ENCODE measurements at places on chromosomes 5 and 9.

DNA sequence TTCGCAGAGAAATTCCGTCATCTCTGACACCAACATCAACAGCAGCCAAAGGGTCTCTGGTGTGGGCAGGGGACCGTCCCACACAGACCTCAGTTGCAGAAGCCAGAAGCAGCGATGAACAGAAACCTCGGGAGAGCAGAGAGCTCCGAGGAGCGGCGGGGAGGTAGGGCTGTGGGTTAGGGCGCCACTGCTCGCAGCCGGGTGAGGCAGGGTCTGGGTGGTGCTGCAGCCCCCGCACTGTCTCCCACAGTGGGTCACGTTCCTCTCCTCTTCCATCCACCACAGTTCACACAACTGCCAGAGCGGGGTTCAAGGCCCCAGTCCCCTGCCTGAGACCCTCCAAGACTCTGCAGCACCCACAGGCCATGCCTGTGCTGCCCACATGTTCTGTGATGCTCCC, 99.9 kb downstream of the OLFM1 start:
- DNase-seq, result no peak

DNA sequence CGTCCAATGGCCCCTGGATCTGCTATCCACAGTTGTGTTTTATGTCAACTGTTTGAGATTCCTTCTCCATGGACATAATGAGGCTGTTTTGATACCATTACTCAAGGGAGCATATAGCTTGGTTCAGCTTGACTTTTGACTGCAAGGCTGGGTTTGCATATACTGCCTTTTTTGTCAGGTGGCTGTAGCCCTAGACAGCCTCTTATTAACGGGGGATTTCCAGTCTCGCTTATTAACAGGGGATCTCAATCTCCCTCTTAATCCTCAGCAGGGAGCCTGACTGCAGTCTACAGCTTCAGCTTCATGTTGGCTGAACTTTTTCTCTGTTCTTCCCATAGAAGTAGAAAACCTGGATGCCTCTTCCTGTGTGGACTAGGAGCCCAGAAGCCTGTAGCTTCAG, 73.7 kb upstream of the TNC start:
- DNase-seq, result no peak

- DNase-seq, result no peak
Observed at GRCh38 chr9:98639133-98639532, 69.6 kb downstream of the GABBR2 start.

DNA sequence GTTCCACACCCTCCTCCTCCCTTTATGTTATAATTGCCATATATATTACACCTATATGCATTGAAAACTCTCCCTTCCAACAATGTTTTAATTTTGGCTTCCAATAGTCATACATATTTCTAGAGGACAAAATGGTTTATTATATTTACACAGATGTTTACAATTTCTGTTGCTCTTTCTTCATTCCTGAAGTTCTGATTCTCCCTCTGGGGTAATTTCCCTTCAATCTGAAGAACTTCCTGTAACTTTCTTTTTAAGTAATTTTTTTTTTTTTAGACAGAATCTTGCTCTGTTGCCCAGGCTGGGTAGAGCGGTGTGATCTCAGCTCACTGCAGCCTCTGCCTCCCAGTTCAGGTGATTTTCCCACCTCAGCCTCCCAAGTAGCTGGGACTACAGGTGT, 173.0 kb upstream of the MAP1B start:
- no peak for DNase-seq

DNA sequence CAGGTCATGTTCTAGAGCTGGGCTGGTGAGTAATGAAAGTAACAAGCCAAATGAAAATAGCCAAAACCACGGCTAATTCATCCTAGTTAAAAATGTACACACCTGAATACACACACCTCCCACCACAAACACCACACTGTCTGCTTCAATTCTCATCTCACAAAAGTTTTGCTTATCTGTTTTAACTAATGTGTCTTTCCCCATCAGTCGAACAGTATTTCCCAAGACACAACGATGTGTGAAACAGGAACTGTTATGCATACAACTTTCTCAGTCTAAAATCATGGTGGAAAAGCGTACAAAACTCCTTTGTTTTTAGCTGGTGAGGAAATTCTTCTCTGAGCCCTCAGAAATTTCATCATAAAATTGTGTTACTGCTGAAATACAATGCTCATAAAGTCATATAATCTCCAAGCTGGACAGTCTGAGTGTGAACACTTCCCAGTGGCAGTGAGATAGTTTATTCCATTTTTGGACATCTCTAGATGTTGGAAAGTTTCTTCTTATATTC, 242.4 kb downstream of the EFNA5 start:
- no peak for DNase-seq

DNA sequence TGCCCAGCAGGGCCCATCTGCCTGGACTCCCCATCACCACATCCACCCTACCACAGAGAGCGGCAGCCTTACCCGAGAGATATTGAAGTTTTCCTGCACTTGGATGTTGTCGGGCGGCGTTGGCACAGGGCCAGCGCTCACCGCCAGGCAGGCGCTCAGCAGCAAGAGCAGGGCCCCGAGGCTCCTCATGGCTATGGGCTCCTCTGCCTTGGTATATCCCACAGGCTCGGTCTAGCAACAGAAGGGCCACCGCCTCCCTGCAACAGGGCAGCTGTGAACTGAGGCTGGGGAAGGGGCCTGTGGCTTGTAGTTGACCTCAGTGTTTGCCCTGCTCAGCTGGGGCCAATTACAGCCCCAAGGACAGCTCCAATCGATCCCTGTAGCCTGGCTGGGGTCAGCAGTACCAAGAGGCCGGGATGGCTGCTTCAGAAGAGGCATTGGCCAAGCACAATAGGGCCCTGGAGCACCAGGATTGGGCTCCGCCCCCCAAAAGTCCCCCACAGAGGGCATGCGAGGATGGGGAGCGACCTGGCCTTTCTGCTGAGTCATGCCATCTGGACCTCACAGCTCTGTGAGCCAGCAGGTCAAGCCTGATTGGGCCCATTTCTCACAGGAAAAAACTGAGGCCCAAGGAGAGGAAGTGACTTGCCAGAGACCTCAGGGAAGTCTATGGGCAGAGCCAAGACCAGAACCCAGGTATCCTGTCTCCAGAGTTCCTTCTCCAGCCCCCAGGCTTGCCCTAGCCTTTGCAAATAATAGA, at the start of gene AMBP:
TSS of gene AMBP (minus strand) at position 280 of the 760 bp plus-strand sequence. CDS start at position 189, 91 bp downstream.
- DNase-seq, result peak; percentile 41

GRCh38 chr9:75851917-75852316, 38.6 kb upstream of the PCSK5 start:
- DNase-seq, result no peak

- no peak for DNase-seq
Observed at GRCh38 chr9:98594546-98595160, 114.1 kb downstream of the GABBR2 start.

DNA sequence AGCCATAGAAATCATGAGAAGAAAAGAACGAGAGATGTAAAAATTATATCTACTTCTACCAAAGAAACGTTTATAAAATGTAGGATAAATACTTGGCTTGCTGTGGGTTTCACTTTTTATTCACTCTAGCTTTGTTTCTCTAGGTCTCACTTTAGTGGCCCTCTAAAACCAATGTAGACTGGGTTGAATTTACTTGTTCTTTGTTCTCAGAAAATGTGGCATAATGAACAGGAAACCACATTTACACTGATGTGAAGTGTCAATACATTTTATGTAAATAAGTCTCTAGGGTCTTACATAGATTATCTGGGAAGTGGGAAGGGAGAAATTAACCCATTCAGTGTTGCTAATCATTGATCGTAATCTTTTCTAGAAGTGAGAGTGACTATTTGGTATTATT, 58.9 kb downstream of the PLPPR1 start:
- DNase-seq, result no peak

- peak; percentile 96 for DNase-seq
Observed at GRCh38 chr9:136978073-136978864, 965 bp downstream of the PTGDS start.

GRCh38 chr5:132268769-132269551, 11.5 kb downstream of the PDLIM4 start:
- no peak for DNase-seq

GRCh38 chr9:124214116-124214515, 43.6 kb upstream of the NEK6 start:
- DNase-seq, result no peak

DNA sequence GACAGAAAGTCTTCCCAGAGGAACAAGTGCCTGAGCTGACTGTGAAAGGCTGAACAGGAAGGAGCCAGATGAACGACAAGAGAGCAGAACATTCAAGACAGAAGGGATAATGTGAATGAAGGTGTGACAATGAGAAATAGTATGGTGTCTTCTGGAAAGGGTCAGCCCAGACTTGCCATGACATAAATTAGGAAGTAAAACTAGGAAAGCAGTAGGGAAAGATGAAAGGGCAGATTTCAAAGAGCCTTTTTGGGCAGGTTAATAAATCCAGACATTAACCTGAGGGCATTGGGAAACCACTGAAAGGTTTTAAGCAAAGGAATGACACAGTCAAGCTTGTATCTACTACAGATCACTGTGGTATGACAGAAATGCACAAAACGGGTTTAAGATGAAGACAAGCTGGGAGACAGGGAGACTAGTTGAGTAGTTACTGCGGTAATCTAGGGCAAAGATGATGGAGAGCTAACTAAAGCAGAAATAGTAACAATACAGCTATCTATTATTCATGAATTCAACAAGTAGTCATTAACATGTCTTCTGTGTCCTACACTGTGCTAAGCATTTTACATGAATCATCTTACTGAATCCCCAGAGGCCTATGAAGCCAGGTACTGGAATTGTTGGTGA, 580.9 kb upstream of the WWC1 start:
- DNase-seq, result no peak

GRCh38 chr9:121289772-121290370, 21.9 kb downstream of the GSN start:
- DNase-seq, result no peak

DNA sequence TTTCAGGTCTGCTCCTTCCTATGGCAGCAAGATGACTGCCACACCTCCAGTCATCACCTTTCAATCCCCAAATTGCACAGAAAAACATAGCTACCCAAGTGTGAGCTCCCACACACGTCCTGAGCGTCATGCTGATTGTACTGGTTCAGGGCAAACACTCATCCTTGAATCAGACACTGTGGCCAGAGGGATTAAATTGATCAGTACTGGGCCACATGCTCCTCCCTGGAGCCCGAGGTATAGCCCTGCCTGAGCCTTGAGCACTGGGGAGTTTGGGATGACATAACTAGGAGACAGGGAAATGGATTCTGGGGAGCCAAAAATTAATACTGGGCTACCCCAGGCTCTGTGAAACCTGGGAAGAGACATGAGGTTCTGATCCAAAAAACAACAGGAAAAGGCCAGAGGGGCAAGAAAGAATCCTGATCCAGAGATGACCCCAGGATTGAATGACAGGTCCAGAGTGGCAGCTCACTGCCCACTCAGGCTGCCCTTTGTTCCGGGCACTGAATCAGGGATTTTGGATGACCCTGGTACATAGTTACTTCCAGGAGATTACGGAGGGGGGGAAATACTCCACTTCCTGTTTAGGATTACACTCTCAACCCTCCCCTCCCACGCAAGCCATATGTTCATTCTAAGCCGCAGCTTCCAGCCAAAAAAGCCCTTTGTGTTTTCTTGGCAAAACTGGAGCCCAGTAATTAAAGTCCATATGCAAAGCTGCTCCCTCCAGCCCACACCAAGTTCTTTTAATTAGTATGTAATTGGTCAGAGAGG, 141.6 kb upstream of the SPRY4 start:
- no peak for DNase-seq

DNA sequence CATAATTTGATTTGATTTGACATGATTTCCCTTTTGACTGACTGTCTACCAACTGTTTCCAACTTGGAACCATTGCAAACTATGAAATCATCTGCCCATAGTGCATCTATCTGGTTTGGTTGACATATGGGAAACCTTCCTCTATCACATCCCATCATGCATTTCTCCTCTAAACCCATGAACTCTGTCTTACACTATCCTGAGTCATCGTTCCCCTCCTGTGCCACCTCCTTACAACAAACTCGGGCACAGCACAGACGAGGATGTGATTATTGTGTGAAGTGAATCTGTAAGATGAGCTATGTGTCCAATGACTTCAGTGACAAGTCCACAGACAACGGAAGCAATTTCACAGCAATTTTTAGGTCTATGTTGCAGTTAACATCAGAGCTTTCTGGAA, 126.1 kb downstream of the NPR3 start:
- DNase-seq, result no peak

DNA sequence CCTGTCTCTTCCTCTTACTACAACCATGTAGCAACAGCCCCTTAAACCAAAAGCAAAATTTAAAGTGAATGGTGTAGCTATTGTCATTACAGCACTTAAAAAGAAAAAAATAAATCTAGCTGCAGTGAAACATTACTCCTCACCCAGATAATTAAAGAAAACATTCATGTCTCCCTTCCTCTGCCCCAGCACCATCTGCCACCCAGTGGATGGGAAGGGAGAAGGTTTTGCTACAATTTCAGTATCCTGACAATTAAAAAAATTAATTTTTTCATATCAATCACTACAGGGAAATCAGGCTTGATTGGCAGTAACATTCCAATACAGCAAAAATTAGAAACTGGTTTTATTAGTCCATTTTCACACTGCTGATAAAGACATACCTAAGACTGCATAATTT, 147.4 kb upstream of the PUM3 start:
- DNase-seq, result no peak

- no peak for DNase-seq
Observed at GRCh38 chr5:40447438-40447837, 232.3 kb upstream of the PTGER4 start.

Data from GM23338 (cell line).